ENCODE measurements at places on chromosomes 5 and 9.

GRCh38 chr9:12352045-12352315 is 341.2 kb upstream of the TYRP1 start:
- no peak for DNase-seq

DNA sequence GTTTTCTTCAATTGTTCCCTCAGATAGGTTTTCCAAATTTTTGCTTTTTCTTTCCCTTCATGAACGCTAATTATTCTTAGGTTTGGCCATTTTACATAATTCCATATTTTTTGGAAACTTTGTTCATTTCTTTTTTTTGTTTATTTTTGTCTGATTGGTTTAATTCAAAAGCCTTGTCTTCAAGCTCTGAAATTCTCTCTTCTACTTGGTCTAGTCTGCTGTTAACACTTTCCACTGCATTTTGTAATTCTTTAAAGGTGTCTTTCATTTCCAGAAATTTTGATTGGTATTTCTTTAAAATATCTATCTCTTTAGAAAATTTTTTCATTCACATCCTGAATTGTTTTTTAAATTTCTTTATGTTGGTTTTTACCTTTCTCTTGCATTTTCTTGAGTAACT is 63.9 kb upstream of the VLDLR start:
- DNase-seq, result no peak

- DNase-seq, result no peak
Measured at GRCh38 chr5:94847726-94848125, 229.3 kb downstream of the SLF1 start.

- DNase-seq, result peak; percentile 77
Measured at GRCh38 chr5:108521841-108522506, 140.1 kb upstream of the FBXL17 start.

DNA sequence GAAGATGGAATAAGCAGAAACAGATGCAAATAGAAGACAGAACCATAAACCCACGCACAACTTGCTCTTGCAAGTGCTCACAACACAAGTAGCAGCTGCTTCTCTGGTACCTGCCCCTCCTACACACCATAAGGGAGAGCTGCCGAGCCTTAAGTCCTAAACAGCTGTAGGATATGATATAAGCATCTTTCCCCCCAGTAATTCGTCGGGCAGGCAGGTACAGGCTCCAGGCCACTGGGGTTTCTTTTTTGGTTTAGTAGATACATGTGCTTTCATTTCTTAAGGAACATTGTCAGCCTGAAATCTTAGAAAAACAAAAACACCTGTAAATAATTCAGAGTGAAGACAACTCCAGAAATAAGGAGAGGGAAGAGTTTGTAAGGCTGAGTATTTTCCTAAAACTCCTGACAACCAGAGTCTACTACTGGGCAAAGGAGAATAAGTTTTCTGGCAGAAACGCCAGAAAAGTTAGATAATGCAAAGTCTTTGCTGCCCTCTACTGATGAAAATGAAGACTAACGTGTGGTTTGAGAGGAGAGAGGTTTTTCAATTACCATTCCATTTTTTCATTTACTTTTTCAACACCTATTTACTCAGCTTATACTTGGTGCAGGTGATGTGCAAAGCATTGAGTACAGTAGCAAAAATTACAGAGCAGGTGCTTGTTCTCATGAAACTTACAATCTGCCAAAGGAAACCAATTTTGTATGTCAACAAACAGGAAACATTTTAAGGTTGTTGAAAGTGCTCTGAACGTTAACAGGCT is 20.1 kb upstream of the TCERG1 start:
- DNase-seq, result peak; percentile 72

DNA sequence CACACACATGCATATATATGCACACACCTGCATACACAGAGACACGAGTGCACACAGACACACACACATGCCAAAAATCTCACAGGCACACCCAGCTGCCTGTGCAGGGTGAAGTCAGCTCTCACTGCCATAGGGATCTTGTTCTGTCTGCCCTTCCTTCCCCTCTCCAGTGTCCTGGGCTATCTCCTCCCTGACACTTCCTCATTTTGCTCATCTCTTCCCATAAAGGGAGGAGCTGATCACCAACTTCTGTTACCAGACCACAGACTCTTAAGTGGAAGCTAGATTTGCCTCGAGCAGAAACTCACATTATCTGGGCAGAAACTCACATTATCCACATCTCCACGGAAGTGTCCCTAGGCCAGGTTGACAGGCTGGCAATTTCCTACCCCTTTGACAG is 28.7 kb downstream of the LCP2 start:
- no peak for DNase-seq

- DNase-seq, result no peak
Measured at GRCh38 chr9:132942541-132943182, 1.8 kb downstream of the TSC1 start.

DNA sequence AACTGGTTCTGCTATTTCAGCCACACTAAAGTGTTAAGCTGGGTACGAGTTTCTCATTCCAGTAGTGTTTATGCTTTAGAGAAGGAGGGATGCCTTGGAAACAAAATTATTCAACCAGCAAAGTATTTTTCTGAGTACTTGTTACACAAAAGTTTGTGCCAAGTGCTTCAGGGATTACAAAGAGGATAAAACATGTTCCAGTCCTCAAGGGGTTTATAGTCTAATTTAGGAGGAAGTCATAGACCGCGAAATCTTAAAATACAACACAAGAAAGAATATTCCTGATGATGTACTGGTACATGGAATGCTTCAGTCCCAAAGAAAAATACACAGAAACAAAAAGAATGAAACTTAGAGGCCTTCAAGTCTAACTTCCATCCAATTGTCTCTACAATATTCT is 85.4 kb upstream of the NR4A3 start:
- DNase-seq, result no peak

GRCh38 chr5:31359839-31360238 is 166.4 kb downstream of the CDH6 start:
- DNase-seq, result no peak

DNA sequence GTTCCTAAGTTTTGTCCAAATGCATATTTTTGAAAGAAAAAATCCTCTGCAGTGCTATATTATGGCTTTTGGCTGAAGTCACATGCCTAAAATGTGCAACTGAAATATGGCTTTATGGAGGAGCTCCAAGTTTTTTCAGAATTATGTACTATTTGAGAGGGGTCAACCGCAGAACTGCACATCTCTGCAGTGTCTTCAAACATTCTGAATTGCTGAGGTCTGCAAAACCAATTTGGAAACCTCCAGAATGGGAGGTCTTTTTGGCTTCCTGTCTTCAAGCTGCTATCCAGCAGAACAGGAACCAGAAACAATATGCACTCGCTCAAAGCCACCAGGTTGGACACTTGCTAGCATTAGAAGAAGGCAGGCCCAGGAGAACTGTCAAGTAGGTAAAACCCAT is 376.0 kb upstream of the PAPPA start:
- no peak for DNase-seq

GRCh38 chr5:35152733-35153132 is 77.6 kb downstream of the PRLR start:
- DNase-seq, result no peak

DNA sequence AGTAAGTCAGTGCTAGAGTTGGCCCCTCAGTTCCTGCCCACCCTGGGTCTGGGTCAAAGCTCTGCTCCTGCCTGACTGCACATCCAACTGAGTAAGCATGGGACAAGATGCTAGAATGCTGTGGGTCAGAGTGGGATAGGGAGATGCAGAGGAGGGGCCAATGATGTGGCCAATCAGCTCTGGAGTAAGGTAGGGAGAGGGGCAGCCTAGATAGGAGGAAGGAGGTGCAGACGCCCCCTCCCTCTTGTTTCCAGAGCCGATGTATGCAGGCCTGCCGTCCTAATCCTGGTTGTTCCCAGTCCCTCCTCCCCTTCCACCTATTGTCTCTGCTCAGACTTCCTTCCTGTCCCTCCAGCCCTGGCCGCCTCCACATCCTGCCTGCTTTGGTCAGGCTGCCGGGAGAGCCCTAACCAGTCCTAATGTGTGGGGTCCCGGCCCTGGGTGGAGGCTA is 1.3 kb downstream of the ARAP3 start:
- DNase-seq, result no peak

GRCh38 chr9:109893241-109893640 is 113.2 kb downstream of the PALM2AKAP2 start:
- DNase-seq, result no peak

- DNase-seq, result no peak
Measured at GRCh38 chr5:66511491-66511890, 84.7 kb upstream of the MAST4 start.

GRCh38 chr9:134476942-134477335 is 150.7 kb downstream of the RXRA start:
- no peak for DNase-seq

GRCh38 chr9:91896097-91896496 is 53.9 kb downstream of the ROR2 start:
- no peak for DNase-seq

DNA sequence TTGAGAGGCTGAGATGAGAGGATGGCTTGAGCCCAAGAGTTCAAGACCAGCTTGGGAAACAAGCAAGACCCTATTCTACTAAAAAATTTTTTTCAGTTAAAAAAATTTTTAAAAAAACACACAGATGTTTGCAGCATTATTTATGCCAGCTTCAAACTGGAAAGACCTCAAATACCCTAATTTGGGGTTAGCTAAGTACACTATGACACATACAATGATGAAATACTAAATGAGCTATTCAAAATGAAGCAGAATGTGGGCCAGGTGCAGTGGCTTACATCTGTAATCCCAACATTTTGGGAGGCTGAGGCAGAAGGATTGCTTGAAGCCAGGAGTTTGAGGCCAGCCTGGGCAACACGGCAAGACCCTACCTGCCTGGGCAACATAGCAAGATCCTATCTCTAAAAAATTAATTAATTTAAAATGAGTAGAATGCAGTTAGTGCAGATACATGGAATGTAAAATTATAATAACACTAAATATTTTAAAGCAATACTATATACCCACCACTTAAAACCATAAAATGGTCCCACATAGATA is 44.9 kb downstream of the LHFPL2 start:
- no peak for DNase-seq

- no peak for DNase-seq
Measured at GRCh38 chr5:20224966-20225365, 237.0 kb upstream of the CDH18 start.

DNA sequence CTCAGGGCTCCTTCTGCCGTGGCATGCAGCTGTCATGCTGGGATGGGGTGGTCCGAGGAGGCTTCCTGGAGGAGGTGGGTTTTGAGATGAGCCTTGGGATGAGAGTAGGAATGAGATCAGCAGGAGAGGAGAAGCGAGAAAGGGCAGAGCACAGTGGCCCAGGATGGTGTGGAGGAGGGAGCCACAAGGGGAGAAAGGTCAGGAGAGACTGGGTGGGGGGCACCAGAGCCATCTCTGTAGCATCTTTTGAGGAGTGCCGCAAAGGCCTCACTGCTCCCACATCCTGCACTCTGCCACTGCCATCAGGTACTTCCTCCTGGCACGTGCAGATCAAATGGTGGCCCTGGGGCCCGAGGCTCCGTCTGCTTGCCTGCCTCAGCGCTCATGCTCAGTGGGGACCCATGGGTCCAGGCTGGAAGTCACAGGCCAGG is 150.2 kb downstream of the MACROH2A1 start:
- no peak for DNase-seq

- no peak for DNase-seq
Measured at GRCh38 chr5:127906562-127907204, 176.9 kb upstream of the SLC12A2 start.

DNA sequence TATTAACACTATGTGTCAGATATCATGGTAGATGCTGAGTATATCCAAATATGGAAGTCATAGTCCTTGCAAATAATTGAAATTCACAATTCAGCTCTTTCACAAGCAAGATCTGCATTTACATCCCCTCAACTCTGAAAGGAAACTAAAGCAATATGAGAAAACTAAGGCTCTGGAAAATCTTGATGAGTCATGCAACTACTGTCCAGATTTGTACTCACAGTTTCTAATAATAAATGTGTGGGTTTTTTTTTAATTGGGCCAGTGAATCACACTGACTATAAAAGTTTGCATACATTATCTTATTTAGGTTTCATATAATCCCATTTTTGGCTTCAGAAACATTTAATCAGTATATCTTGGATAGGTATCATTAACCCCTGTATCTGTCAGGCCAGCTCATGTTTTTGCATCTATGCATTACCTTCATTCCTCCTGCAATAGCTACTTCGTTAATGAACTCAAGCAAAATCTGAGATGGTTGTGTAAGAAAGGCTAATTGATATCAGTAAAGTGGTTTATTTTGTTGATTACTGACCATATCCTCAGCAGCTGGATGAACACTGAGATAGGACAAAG is 58.7 kb upstream of the PRR16 start:
- peak; percentile 51 for DNase-seq

GRCh38 chr5:131986161-131986912 is 25.1 kb downstream of the ACSL6 start:
- DNase-seq, result no peak

- DNase-seq, result peak; percentile 76
Measured at GRCh38 chr9:86732514-86733171, 214.7 kb downstream of the GAS1 start.

Data from GM03348 (cell line).